ENCODE measurements at places on chromosomes 12 and 14. TPM values are rescaled to one million over a fixed set of nuclear protein-coding genes. Genes with fewer than 3 reads are reported as not detected.
A peak's percentile ranks its signal among the peaks of the same experiment; 100 is the strongest.

GRCh38 chr14:76500011-76500410 lies 124.1 kb downstream of the ESRRB start:
- DNase-seq: no peak

GRCh38 chr12:56338308-56339157 lies at the start of gene IL23A:
Gene IL23A (plus strand): TSS chr12:56338884. CDS start chr12:56339045, 161 bp downstream.
- DNase-seq: no peak

- no peak for DNase-seq
Measured at GRCh38 chr12:117975006-117975405, 6.2 kb upstream of the KSR2 start.

The KSR2 gene
- total RNA-seq: 0.78 TPM

- DNase-seq: no peak
Measured at GRCh38 chr14:76775695-76776427, 14.6 kb downstream of the VASH1 start.

GRCh38 chr14:70713511-70713916 lies 71.8 kb downstream of the TTC9 start:
- no peak for DNase-seq

The KRT5 gene
- 0.62 TPM for total RNA-seq

DNA sequence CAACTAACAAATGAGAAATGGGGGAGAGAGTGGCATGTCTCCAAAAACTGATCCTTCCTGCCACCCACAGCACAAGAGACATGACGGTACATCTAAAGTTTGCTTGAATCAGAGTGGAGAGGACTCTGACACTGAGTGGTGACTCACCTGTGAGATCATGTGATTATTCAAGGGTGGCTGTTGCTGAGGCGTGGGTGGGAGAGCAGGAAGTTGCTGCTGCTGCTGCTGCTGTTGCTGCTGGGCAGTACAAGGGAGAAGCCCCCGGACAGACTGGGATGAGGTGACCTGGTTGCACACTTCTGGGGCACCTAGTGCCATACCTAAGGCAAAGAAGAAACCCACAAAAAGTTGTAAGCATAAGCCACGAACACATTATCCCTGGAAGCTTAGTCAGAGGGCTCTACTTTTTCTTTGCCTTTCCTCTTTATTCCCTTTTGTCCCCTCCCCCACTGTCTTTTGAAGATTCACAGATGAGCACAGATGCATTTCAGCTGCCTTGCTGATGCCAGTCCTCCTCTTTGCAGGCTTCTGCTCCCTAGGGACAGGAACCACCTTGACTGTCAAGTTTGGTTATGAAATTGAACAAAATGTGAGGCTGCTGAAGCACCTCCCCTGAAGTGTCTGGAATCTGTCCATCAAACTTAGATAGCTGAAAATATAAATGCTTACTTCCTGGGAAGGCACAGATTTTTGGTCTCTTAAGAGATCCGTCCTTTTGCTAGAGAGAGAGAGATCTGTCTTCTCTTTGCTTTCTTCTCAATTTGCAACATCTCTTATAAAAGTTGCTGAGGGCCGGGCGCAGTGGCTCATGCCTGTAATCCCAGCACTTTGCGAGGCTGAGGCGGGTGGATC lies 29.4 kb upstream of the STAC3 start:
- peak; percentile 57 for DNase-seq

GRCh38 chr12:57086493-57087009 lies 2.4 kb upstream of the NAB2 start:
- DNase-seq: peak; percentile 40

The LRRC10 gene
- total RNA-seq: not detected

DNA sequence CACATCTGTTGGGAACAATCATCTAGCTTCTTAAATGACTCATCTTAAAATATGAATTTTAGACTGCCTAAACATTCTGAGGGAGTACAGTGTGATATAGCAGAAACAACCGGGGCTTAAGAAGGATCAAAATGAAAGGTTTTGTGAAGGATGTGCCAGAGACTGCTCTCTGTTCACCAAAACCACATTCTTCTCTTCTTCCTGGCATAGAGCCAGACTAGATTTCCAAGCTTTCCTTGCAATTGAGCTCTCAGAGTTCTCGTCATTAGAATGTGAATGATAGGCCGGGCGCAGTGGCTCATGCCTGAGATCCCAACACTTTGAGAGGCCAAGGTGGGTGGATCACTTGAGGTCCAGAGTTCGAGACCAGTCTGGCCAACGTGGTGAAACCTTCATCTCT lies 94.5 kb downstream of the LRRIQ1 start:
- no peak for DNase-seq

DNA sequence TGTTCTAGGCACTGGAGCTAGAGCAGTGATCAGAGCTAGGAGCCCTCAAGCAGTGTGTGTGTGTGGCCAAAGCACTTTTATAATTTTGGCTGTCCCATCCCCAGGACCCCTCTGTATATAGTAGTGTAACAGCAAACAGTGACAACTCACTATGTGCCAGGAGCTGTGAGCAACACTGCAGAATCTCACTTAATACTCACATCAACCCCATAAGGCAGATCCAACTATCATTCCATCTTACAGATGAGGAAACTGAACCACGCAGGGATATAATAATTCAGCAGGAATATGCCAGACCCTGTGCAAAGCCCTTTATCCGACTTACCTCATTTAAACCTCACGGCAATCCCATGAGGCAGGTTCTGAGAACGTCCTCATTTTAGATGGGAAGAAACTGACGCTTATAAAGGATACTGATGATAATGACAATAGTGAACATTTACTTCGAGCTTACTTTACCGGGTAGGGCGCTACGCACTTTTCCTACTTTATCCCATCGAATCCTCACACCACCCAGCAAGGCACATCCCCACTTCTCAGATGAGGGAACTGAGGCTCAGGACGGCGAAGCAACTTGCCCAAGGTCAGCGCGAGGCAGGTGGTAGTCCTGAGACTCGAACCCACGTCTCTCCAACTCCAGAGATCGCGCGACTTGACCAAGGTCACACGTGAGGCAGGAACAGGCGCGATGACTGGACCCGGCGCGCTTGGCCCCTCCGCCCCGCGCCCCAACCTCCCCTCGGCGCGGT lies 687 bp downstream of the RAB35 start:
- DNase-seq: no peak

DNA sequence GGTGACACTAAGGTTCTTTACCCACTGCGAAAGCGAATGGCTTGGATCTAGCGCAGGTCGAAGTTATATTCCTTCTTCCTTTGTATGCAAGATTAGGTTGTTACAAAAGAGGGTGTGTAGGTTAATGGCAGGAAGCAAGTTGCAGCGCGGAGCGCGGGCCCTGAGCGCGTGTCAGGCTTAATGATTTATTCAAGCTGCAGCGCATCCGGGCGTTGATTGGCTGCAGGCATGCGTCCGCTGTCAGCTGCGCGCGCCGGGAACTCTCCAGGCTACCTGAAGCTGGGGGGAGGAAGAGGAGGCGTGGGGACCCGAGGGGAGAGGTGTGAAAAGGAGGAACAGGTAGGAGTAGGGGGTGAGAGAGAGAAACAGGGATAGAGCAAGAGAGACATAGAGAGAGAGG lies 7.4 kb downstream of the ASCL1 start:
- no peak for DNase-seq

- DNase-seq: no peak
Measured at GRCh38 chr14:65676361-65677014, 264.0 kb downstream of the FUT8 start.

DNA sequence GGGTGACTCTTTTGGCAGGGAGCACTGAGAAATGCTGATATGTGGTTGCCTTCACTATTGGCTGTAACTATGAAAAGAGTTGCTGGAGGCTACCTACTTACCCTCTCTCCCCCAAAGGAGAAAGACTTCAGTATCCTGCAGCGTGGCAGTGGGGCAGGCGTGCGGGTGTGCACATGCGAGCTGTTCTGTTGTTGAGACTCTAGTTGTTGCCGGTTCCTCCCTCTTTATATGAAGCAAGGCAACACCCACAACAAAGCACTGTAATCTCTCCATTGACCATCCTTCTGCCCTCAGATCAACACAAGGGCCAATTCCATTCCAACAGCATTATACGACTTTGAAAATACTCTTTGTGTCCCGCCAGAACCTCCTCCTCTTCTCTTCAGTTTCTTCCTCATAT lies 259.4 kb downstream of the CACNA1C start:
- DNase-seq: no peak

GRCh38 chr14:50860478-50861086 lies 11.3 kb upstream of the ABHD12B start:
- peak; percentile 70 for DNase-seq

GRCh38 chr14:55411426-55412389 lies at the start of gene ATG14:
Gene ATG14 (minus strand): TSS chr14:55411830. CDS start chr14:55411822, 8 bp downstream.
- DNase-seq: peak; percentile 77

GRCh38 chr14:22897357-22897756 lies 14.3 kb downstream of the REM2 start:
- DNase-seq: no peak

DNA sequence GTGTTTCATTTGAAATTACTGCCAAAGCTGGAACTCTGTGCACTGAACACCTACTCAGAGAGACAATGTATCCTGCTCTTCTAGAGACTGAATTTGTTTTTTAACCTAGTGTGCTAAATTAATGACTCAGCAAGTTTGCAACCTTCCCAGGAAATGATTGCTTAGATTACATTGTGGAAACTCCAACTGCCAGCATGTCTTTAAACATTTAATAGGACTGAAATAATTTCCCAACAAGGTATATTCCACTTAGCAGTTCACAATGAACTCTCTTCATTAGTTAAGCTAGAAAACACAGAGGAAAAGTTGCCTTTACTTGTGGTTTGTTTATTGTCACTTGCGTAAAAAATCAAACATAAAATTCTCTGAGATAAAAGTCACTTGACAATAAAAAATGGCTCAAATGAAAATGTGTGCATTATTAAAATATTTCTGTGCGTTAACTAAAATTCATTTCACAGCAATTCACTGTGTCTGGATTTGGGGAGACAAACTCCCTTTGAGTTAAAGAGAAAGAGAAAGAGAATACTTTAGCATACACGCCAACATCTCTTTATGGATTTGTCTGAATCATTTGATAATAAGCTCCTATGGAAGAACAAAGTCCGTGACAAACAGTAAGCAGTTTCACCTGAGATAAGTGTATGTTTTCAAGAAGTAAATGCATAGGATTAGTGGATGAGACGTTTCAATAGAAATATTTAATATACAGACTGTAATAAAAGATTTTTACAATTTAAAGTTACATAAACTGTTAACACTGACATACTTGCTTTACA lies 284.0 kb downstream of the PRKD1 start:
- DNase-seq: no peak

The TESPA1 gene
- not detected for total RNA-seq

The GPRC5D gene
- not detected for total RNA-seq

The TCL1A gene
- total RNA-seq: 0.31 TPM

The SELPLG gene
- 2.0 TPM for total RNA-seq

- DNase-seq: no peak
Measured at GRCh38 chr12:5432011-5432400, at the start of gene NTF3. Gene NTF3 (plus strand): TSS chr12:5432108. CDS start chr12:5432325, 217 bp downstream.

DNA sequence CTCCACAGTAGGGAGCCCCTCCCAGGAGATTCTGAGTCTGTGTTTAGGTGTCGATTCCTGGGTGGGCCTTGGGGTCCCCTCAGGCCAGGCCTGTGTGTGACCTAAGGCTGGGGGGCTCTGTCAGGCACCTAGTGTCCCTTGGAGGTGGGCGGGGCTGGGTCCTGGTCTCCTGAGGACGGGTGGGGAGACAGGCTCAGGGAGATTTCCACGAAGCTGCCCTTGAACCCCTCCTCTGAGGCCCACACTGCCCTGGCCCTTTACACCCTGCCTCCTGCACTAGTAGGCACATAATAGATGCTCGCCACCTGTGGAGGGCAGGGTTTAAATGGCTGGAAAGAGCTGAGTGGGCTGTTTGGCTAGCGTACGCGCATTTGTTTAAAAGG lies 32.9 kb downstream of the MEG3 start:
- no peak for DNase-seq

The MUCL1 gene
- not detected for total RNA-seq

DNA sequence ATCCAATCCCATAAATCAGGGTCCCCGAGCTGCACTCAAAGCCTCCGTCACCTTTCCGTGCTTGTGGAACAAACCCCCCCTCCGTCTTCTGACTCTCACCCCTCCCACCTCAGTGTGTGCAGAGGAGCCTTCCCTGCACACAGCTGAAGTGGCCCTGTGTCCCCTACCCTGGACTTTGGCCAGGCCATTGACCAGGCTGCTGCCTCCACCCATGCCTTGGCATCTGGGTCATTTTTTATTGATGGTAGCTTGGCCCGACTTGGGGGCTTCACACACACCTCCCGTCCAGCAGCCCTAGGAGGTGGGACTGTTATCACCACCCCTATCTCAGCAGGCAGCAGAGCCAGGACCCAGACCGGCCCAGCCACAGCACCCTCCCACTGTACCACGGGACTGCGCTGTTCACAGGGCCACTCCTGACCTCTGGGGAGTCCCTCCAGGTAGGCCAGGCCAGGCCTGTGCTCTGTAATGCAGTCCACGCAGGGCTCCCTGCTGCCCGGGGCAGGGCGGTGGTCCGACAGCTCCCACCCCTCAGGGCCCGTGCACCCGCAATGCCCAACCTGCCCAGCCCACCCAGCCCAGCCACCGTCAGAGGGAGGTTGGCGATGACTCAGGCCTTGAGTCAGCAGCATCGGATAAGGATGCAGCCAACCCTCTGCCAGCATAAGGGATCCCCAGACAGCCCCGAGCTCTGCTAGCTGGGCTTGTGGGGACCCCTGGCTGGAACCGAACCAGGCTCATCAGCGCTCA lies 9.2 kb upstream of the INF2 start:
- peak; percentile 75 for DNase-seq

GRCh38 chr14:79487632-79488031 lies 723.7 kb downstream of the DIO2 start:
- DNase-seq: no peak

The RNF31 gene
- 20.4 TPM for total RNA-seq

The CHURC1 gene
- 32.0 TPM for total RNA-seq

DNA sequence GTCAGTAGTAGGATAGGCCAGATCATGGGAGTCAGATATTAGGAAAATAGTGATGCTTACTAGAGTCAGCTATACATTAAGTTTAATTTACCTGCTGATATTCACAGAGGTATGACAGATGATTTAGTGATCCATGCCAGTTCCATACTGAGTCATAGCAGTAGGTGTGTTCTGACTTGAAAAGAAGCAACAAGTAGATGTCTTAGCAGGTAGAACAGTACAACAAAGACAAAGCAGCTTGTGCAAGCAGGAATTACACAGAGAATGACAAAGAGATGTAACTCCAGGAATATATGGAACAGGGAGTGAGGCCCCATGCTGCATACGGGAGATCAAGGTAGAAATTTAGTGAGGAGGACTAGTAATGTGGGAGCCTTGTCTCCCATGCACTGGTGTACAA lies 556.9 kb downstream of the SLC16A7 start:
- no peak for DNase-seq

- no peak for DNase-seq
Measured at GRCh38 chr14:83614956-83615355, 1915.0 kb upstream of the FLRT2 start.

- DNase-seq: no peak
Measured at GRCh38 chr12:106760184-106760531, 14.3 kb upstream of the RIC8B start.

Measured in occipital lobe (tissue), 3 donors.